ENCODE measurements at places on chromosomes 3 and 15. TPM values are rescaled to one million over a fixed set of nuclear protein-coding genes. Genes with fewer than 3 reads are reported as not detected.

THPO gene
- total RNA-seq = 0.74 TPM

GATM gene
- total RNA-seq = 50.1 TPM

GOLGA6A gene
- 0.25 TPM for total RNA-seq

MORF4L1 gene
- total RNA-seq = 170 TPM

TUSC7 gene
- not detected for total RNA-seq

HYAL1 gene
- 17.7 TPM for total RNA-seq

A4GNT gene
- total RNA-seq = not detected

SPTSSB gene
- total RNA-seq = 2.9 TPM

PEX5L gene
- total RNA-seq = not detected

ACTC1 gene
- total RNA-seq = 15.0 TPM

BNC1 gene
- total RNA-seq = 18.2 TPM

C3orf20 gene
- total RNA-seq = 0.49 TPM

MESP1 gene
- 2.7 TPM for total RNA-seq

GHRL gene
- not detected for total RNA-seq

TSC22D2 gene
- 35.6 TPM for total RNA-seq

EEFSEC gene
- total RNA-seq = 24.6 TPM

SERPINI2 gene
- not detected for total RNA-seq

TRIM42 gene
- not detected for total RNA-seq

GRM7 gene
- 2.0 TPM for total RNA-seq

ANXA2 gene
- total RNA-seq = 1,230 TPM

ZFYVE19 gene
- 34.4 TPM for total RNA-seq

RAD51 gene
- total RNA-seq = 4.2 TPM

ALS2CL gene
- 134 TPM for total RNA-seq

LRRC3B gene
- total RNA-seq = 0.74 TPM

MITF gene
- 57.7 TPM for total RNA-seq
